ENCODE measurements at places on chromosomes 4 and X. TPM values are rescaled to one million over a fixed set of nuclear protein-coding genes. Genes with fewer than 3 reads are reported as not detected.

Gene EPHA5
- total RNA-seq = not detected

DNA sequence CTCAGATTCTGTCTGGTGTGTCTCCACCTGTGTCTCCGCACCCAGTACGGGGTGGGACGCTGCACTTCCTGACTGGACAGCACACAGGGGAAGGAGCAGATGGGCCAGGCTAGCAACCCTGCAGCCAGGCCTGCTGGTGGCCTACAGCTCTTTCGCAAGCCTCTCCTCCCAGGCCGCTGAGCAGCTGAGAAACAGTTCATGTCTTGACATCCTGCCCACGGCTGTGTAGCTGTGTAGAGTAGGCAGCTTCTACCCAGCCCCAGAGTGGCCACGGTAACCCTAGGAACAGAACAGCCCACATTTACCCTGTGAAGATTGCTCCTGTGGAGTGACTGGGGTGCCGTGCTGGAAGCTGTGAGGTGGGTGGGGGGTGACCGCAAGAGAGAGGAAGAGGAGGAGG, 38.9 kb downstream of the CCNQ start:
- no peaks in the 10 kb centered on the region for H3K4me1 ChIP-seq
- H3K27me3 ChIP-seq = no peaks in the 10 kb centered on the region
- H3K27ac ChIP-seq = no peak overlapping the region

- H3K4me3 ChIP-seq = no peak overlapping the region
- no peaks in the 10 kb centered on the region for H3K4me1 ChIP-seq
- no peaks in the 10 kb centered on the region for H3K36me3 ChIP-seq
- H3K27me3 ChIP-seq = no peaks in the 10 kb centered on the region
- H3K27ac ChIP-seq = no peak overlapping the region
These were observed 82.2 kb downstream of the ZNF330 start for GRCh38 chr4:141302924-141303323.

GRCh38 chrX:53171356-53171755, 53.7 kb downstream of the KDM5C start:
- H3K27me3 ChIP-seq = no peaks in the 10 kb centered on the region
- no peak overlapping the region for H3K4me3 ChIP-seq
- H3K27ac ChIP-seq = no peak overlapping the region
- no peak for DNase-seq
- H3K4me1 ChIP-seq = no peaks in the 10 kb centered on the region

GRCh38 chr4:26717332-26717731, 133.4 kb downstream of the TBC1D19 start:
- no peaks in the 10 kb centered on the region for H3K27me3 ChIP-seq
- no peak overlapping the region for H3K4me3 ChIP-seq
- no peak overlapping the region for H3K27ac ChIP-seq
- no peak for DNase-seq
- peaks cover 5% of the 10 kb centered on the region for H3K4me1 ChIP-seq

Data from SJSA1 (cell line).